Activated T-helper 2 cell treated with anti-CD3 and anti-CD28 coated beads, Interferon-gamma antibody, Interleukin-2, Interleukin-4, amounts not matched to agents 10 μg/mL and 5 μg/mL and 100 μg/mL, durations not matched to agents 14 hours and 24 hours and 36 hours (primary cell): ENCODE measurements at places on chromosomes 3 and 15.

- no peak for DNase-seq
These were observed 1.4 kb downstream of the CIAO2A start for GRCh38 chr15:64092075-64092820.

DNA sequence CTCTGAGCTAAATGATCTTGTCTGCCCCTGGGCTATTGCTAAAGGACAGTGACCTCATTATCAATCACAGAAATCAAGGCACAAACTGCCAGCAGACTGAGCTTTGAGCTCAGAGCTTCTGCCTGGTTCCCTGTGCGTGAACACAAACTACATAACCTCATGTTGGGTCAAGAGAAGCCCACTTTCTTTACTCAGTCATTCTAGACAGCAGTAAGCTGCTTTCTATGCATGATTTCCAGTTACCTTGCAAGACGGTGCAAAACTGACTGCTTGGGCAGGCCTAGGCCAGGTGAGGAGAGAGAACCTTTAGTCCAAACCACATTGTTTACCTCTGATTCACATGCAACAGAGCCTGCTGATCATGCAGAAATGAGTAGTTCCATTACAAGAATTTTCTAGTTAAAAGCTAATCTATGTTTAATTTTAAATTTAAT, 75.1 kb downstream of the ARRDC4 start:
- DNase-seq, result no peak

- DNase-seq, result no peak
These were observed 7.3 kb upstream of the MAPK6 start for GRCh38 chr15:52011711-52012144.

- DNase-seq, result no peak
These were observed 322.8 kb downstream of the ZNF621 start for GRCh38 chr3:40847551-40847992.

- DNase-seq, result no peak
These were observed 31.9 kb downstream of the UBE2E1 start for GRCh38 chr3:23837691-23838090.

GRCh38 chr3:8279886-8280550, 221.6 kb upstream of the LMCD1 start:
- no peak for DNase-seq

- DNase-seq, result peak; percentile 29
These were observed 858 bp upstream of the SACM1L start for GRCh38 chr3:45688194-45688881.

- no peak for DNase-seq
These were observed 302.8 kb downstream of the FHIT start for GRCh38 chr3:60948488-60948887.

DNA sequence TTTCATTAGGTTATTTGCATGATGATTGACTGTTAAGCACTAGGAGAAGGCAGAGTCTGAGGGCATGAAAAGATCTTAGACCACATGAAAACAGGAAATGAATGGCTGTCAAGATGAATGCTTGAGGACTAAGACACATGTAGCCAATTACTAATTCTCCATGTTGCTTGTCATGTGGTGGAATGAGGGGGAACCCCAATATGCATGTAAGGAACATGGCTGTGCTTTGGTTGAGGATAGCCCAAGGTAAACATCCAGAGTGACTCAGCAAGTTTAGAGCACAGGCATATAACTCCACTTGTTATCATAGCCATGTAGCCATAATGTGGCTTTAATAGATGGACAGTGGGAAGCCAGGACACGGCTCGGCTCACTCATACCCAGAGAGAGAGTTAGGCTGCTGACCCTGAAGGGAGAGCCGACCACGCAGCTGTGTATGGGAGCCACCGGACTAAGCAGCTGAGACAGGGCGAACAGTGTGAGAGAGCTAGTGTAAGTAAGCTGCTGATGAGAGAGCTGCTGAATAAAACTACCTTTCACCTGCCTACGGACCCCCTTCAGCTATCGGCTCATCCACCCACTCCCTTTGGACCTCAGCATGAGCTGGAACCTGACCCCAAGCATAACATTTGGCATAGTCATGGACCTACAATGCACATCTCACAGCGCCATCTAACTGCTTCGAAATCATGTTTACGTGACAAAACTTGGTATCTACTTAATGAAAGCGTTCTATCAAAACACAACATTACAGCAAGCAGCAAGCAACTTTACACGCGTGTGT, 37.6 kb downstream of the ANO10 start:
- DNase-seq, result no peak

DNA sequence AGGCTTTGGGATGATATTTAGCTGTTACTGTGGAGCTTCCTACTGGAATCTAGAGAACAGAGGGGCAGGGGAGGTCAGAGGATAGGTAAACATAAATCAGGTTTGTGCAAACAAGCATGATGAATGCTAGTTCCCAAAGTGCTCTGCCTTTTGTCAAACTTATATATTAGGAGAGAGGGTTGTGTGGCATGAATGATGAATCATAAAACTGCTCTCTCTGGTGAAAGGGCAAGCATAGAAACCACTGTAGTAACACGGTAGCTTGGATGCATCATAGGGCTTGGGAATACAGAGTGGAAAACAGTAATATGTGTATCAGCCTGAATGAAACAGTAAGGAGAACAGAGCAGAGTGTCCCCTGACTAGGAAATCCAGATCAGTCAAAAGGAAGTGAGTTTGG, 486.7 kb downstream of the IL5RA start:
- no peak for DNase-seq

DNA sequence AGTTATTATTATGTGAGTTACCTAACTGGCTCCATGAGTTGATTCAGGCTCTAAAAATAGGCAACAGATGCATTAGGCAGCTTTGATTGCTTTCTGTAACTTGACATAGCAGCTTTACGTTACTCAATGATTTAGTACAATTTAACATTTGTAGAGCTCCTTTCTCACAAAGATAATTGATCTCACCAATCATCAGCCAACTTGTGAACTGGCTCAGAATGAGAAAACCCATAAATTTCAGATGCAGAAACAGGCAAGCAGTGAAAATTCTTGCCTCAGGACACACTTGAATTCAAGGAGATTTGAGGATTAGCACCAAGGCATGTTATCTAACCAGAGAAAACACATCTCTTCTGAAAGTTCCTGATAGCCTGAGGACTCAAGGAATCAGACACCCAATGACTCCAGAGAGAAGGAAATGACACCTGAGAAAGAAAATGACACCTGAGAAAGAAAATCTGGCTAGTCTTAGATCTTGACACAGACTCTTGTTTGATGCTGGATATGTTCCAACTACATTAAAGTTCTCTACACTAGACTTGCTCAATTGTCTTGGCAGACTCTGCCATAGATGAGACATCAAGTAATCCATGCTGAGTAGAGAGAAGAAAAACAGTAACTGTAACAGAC, 315.1 kb upstream of the CBLB start:
- no peak for DNase-seq

DNA sequence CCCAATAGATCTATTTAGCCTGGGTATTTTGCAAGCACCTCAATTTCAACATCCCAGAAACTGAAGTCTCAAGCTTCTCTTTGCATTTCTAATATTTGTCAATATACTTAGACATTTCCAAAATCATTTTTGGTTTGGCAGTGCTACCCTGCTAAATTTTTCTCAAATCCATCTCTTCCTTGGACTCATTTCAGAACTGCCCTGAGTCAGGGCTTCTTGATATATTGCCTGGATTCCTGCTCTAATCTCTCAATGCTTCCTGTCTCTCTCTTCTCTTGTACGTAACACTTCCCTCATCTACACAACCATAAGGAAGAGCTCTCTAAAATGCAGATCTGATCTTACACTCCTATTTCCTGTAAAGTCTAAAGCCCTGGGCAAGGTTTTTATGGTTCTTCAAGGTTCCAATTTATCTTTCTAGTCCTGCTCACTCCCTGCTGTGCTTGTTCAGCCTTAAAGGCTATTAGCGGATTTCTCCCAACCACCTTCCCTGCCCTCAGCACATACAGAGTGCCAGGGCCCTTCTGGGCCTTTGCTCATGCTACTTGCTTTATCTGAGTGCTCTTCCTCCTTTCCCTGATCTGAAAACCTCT, 53.0 kb upstream of the MME start:
- no peak for DNase-seq

DNA sequence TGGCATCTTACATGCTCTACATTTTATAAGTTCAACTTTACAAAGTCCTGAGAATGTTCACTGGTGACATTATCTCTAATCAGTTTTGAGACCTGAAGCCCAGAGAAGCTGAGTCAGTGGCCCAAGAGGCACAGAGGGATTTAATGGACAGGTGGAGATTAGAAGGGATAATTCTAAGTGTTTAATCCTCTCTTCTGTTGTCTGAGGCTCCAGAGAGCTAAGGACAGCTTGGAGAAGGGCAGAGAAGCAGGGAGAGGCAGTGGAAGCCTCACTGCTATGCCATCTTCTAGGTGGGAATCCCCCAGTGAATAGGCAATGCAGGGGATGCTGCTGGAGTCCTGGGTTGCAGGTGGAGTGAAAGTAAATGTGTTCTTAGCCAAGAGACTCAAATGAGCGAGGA, 369.4 kb upstream of the SLCO3A1 start:
- DNase-seq, result no peak

DNA sequence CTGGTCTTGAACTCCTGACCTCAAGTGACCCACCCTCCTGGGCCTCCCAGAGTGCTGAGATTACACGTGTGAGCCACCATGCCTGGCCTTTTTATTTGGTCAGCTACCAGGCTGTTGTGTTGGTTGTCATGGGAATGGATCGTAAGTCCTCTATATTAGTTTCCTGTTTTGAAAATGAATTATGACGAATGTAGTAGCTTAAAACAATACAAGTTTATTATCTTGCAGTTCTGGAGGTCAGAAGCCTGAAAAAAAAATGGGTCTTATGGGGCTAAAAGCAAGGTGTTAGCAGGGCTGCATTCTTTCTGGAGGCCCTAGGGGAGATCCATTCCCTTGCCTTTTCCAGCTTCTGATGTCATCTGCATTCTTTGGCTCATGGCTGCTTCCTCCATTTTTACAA, 25.1 kb upstream of the HERC1 start:
- no peak for DNase-seq

GRCh38 chr3:121992601-121993560, 29.2 kb downstream of the ILDR1 start:
- no peak for DNase-seq

DNA sequence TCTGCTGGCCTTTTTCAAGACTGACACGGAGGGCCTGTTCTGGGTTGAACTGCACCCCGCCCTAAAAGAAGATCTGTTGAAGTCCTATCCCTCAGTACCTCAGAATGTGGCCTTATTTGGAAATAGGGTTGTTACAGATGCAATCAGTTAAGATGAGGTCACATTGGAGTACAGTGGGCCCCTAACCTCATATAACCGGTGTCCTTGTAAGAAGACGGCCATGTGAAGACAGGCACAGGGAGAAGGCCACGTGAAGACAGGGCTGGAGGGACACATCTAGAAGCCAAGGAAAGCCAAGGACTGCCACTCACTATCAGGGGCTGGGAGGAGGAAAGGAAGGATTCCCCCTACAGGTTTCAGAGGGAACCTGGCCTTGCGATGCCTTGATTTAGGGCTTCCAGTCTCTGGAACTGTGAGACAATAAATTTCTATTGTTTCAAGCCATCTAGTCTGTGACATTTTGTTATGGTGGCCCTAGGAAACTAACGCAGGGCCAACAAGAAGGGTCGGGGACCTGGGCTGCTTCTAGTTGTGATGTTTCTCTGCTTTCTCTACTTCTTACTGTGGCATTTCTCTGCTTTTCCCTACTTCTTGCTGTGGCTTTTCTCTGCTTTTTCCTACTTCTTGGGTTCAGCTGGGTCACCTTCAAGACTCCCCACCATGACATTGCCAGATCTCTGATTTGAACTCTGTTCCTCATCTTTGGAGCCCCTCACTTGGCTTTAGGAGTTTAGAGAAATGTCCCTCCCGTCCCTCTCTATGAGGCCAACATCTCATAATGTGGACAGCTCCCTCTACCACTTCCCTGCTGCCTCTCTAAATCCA, 4.8 kb upstream of the CCDC174 start:
- no peak for DNase-seq

- peak; percentile 62 for DNase-seq
These were observed at the start of gene NUP210 for GRCh38 chr3:13420045-13420830. NUP210 (minus strand) TSS chr3:13420322; CDS start chr3:13420226, 96 bp downstream.

GRCh38 chr3:151769175-151769574, 35.4 kb downstream of the AADACL2 start:
- DNase-seq, result no peak

- no peak for DNase-seq
These were observed 244.4 kb downstream of the ZBTB20 start for GRCh38 chr3:114902691-114903101.

- no peak for DNase-seq
These were observed 33.2 kb upstream of the RPP14 start for GRCh38 chr3:58272891-58273290.
